ENCODE measurements at places on chromosomes 2 and 18.

- no peak for DNase-seq
Measured at GRCh38 chr2:181073896-181074295, 93.5 kb downstream of the UBE2E3 start.

DNA sequence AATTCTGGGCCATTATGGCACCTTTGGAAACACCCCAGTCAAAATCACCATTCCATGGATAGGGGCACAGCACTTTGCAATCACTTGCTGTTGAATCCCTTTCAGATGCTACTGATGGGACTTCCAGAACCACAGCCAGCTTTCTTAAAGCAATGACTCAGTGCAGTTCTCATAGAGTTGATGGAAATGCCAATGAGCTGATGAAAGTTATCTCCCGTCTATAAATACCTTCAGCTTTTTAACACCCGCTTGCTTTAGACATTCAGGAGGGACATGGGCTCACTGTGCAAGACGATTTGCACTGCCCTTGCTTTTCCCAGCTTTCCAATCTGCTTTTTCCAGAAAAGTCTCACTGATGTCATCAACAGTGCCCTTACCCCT, 66.7 kb upstream of the RPL31 start:
- DNase-seq = no peak

GRCh38 chr18:9542924-9543323, 67.6 kb downstream of the RALBP1 start:
- no peak for DNase-seq

DNA sequence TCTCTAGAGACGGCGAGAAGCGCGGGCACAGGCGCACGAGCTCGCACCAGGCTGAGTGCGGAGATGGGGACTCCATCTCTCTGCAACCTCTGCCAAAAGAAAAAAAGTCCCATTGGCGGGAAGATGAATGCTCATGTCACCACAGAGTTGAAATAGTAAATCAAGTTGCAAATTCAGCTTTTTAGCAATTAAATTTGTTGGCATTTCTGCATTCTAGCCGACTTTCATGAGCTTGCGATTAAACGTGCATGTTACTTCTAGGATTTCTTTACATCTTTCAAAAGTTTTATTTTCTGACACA, 588 bp downstream of the CHAC2 start:
- DNase-seq = no peak

DNA sequence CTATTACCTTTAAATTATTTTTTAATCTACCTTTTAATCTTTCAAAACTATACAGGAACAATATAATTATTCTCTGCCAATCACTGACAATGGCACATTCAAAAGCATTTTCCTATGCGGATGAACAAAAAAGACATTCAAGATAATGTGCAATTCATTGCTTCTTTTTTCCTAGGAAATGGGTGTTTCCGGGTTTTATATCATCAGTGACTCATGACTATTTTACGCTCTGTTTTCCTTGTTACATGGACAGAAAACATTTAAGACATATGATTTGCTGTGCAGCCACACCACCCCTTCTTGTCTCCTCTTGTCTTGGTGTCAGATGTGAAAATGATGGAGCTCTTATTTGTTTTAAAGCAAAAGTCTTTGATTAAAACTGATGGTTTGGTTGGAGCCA, 184.7 kb upstream of the LINC00305 start:
- no peak for DNase-seq

GRCh38 chr2:43417300-43417699, 178.5 kb downstream of the THADA start:
- DNase-seq = no peak

DNA sequence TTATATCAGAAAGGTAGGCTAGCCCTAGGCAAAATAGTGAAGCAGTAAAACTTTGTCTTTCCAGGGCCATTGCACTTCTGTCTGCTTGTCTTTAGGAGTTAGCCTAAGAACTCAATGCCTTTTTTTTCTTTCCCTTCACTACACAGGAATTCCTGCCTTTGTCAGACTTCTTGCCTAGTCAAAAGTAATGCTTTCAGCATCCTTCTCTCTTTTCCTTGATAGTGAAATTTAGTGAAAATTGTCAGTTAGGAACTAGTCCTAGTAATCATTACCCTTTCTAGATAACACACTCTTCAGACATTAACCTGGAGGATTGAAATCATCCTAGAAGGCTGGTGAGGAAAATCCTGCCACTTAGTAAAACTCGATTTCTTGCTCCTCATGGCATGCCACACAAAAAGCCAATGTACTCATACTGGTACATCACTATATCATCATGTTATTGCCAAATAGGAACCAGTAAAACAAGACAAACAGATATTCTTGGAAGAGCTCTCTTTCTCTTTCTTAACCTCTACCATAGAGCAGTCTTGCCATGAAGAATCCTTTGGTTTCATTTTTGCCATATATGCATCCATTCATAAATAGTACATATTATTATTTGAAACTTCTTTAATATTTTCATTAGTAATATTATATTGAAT, 320.5 kb downstream of the CTNNA2 start:
- no peak for DNase-seq

DNA sequence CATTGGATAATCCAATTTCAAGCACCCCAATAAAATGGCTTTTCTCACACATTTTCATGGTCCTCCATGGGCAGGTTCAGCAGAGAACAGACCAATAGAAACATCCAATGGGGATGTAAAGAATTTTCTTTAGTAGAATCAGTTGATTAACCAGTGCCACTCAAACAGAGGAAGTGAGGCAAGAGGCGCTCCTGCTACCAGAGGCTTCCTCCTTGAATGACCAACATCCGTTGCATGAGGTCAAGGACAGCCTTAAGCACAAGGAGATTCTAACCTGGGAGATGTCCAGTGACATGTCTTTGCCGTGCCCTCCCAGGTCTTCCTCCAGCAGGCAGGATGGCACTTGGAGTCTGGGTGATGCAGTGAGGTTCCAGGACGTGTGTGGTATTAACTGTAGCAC, 146.6 kb downstream of the PIEZO2 start:
- no peak for DNase-seq

- DNase-seq = no peak
Measured at GRCh38 chr2:237306787-237307170, 107.2 kb downstream of the COL6A3 start.

DNA sequence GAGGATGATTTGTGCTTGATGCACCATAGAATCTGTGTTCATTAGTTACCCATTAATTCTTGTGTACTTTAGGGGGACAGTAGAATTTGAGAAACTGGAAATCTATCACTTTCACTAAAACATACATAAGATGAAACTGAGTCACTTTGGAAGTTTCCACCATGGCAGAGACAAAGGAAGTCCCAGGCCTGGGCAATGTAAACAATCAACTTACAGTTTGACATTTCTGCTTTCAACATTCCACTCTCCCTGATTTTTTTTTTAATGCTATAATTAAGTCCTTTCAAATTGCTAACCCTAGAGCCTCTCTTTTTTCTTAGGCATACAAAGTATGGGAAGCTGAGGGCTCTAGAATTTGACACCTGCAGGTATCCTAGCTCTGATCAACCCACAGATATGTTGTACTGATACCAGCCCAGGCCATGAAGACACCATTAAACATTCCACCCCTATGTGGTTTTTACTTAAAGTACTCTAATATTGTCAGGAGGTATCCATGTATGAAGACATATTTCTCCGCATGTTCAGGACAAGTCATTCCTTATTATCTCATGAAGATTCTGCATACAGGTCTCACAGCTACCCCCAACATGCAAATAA, 88.5 kb upstream of the GLS start:
- DNase-seq = no peak
